ENCODE measurements at places on chromosomes 16 and 17. TPM values are rescaled to one million over a fixed set of nuclear protein-coding genes. Genes with fewer than 3 reads are reported as not detected.

DNA sequence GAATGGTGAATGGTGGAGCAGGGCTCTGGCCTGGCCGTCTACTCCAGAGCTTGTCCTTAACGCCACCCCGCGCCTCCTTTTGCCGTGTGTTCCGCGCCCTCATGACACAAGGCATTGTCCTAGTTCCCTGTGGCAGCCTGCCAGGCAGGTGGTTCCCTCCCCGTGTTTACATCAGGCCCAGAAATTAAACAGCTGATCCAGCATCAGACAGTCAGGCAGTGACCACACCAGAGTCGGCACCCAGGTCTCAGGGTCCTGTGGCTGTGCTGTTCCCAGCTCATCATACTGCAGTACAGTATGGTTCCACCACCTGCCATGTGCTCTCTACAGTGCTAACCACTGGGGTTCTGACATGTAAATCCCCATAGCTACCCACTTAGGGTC lies 119.7 kb downstream of the RAB11FIP4 start:
- peaks cover 4% of the 10 kb centered on the region for H3K36me3 ChIP-seq
- DNase-seq = no peak
- no peaks in the 10 kb centered on the region for H3K27me3 ChIP-seq
- H3K27ac ChIP-seq = peak overlapping the region; percentile 47
- H3K4me3 ChIP-seq = no peak overlapping the region

DNA sequence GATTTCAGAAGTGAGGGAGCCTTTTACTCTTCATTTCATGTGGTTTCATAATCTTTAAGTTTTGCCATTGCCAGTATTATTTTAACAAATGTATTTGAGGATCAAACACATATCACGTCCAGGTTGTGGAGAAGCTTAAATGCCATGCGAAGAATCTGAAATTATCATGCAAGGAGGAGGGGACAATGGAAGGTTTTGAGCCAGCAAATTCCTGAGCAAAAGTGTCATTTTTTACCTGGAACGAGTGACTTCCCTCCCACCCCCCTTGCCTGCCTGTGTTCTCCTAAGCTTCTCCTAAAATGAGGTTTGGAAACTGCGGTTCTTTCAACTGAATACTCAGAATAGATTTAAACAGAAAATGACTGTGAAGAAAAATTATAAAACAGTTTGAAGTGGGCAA lies 77.6 kb downstream of the C16orf95 start:
- peaks cover 12% of the 10 kb centered on the region for H3K27me3 ChIP-seq
- no peak overlapping the region for H3K27ac ChIP-seq
- H3K4me1 ChIP-seq = peaks cover 9% of the 10 kb centered on the region
- H3K4me3 ChIP-seq = no peak overlapping the region

Gene CCDC78
- total RNA-seq = 1.8 TPM

DNA sequence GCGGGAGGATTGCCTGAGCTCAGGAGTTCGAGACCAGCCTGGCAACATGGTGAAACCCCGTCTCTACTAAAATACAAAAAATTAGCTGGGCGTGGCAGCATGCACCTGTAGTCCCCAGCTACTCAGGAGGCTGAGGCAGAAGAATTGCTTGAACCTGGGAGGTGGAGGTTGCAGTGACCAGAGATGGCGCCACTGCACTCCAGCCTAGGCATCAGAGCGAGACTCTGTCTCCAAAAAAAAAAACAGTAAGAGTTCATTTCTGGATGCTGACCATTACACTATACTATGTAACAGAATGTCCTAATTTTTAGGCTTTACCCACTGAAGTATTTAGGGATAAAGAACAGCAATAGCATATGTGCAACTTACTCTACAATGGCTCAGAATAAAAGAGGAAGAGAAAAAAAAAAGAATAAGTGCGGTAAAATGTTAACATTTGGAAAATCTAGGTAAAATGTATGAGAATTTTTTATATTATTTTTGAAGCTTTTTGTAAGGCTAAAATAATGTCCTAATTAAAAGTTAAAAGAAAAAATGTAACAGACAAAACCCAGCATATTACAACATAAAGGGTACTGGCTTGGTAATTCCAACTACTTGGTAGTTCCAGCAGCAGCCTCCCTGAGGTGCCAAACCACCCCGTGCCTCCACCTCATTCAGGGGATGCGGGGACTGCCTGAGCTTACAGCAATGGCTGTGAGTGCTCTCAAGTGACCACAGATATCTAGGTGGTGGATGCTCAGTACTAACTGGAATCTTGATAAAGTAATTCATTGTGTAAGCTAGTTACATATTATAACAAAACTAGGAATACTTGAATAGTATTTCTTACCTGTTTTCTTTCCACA lies 10.9 kb downstream of the COPS3 start:
- peaks cover 42% of the 10 kb centered on the region for H3K36me3 ChIP-seq
- no peak overlapping the region for H3K27ac ChIP-seq
- no peak overlapping the region for H3K4me3 ChIP-seq
- no peaks in the 10 kb centered on the region for H3K4me1 ChIP-seq

Gene ZPBP2
- total RNA-seq = 0.34 TPM

DNA sequence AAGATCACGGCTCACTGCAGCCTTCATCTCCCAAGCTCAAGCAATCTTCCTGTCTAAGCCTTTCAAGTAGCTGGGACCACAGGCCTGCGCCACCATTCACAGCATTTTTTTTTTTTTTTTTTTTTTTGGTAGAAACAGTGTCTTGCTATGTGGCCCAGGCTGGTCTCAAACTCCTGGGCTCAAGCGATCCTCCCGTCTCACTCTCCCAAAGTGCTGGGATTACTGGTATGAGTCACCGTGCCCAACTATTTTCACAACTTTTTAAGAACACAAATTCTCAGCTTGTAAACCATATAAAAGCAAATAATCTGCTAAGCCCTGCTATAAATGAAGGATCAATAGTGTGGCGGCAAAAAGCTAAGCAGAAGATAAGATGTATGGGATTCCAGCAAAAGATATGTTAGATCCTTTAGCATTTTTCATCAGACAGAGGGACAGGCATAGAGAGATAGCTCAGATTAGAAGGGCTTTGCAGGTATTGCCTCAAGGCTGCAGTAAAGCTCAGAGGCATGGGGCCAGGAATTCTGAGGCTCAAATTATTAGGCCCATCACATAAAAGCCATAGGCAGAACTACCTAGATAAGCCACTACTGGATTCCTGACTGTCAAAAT lies 55.1 kb downstream of the EMP2 start:
- DNase-seq = no peak
- H3K4me1 ChIP-seq = peaks cover 2% of the 10 kb centered on the region
- H3K4me3 ChIP-seq = no peak overlapping the region
- H3K27ac ChIP-seq = no peak overlapping the region
